Right ventricle myocardium inferior (tissue), 1 donor: ENCODE measurements at places on chromosomes 2 and 18.

DNA sequence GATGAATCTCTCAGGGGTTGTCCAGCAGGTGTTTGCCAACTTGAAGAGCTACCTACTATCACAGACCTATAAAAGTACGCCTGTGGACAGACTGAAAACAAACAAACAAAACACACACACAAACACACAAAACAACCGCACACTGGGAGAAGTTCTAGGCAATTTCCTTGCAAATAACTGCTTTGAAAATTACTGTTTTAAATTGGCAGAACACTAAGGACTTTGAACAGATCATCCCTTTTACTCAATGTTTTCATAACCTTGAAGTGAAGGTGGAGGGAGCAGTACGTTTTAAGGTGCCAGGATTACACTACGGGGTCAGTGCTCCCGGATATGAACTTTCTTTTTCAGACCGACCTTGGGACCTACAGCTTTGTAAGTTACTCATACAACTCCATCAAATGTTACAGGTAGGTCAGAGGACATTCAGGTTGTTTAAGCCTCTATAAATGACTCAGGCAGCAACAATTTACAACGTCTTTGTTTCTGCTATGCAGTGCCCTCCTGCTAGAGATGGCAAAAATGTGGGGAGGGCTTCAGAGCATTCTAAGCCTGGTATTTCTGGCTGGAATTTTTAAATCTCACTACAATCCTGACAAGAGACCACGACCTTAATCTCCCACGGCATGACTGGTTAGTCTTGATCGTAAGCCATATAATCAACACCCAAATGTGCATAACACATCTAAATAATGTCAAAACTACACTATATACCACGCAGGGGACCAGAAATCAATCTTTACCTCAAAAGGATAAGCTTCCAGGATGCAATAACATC is 1.4 kb upstream of the SLC20A1 start:
- no peak for DNase-seq

DNA sequence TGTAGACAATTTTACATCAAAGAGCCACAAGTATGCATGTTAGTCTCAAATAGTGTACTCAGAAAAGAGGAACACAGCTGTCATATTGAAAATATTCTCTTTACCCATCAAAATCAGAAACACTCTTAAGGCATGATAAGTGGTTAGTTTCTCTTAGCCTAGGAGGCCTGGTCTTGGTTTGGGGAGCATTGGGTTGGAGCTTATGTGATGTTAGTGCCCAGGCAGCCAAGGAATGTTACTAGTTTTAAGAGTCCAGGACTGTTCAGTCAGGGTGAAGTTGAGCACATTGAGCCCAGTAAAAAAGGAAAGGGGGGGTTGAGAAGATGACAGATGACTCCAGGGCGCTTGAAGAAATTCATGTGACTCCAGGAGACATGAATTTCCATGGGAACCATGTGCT is 340.6 kb downstream of the HRH4 start:
- no peak for DNase-seq

- DNase-seq: no peak
Observed at GRCh38 chr2:205767617-205768016, 85.3 kb downstream of the NRP2 start.

GRCh38 chr2:191036363-191036762 is 22.4 kb upstream of the STAT1 start:
- DNase-seq: no peak

- DNase-seq: no peak
Observed at GRCh38 chr2:101205521-101206479, 46.9 kb upstream of the CNOT11 start.

- no peak for DNase-seq
Observed at GRCh38 chr2:229475778-229476177, 204.7 kb upstream of the PID1 start.

GRCh38 chr2:26576565-26577441 is 64.4 kb downstream of the CIB4 start:
- no peak for DNase-seq

DNA sequence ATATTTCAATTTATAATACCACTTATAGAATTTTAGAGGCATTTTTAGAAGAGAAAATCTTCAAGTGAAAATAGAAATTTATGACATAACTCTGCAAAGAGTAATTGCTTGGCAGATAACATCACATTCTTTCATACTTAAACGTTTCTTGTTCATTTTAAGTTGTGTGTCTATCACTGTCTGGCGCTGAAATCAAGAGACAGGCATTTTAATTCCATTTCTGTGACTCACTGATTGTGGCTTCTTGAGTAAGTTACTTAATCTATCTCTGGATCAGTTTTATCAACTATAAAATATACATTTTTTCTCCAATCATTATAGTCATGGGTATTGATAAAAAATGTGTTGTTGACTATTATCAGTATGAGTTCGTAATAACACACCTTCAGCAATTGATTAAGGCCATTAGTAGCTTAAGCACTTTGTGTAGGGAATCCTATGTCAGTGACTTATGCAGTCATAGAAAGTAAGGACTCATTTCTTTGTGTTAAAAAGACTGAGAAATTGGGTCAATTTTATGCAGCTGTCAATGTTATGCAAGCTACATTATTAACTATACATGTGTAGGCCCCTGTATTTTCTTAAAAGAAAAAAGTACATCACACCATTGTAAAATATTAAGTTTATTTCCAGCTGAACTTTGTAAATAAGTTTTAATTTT is 497.3 kb downstream of the CCDC85A start:
- DNase-seq: no peak

- no peak for DNase-seq
Observed at GRCh38 chr18:56097621-56098020, 509.6 kb upstream of the TCF4 start.

GRCh38 chr2:239230318-239231052 is 170.3 kb downstream of the HDAC4 start:
- DNase-seq: no peak

DNA sequence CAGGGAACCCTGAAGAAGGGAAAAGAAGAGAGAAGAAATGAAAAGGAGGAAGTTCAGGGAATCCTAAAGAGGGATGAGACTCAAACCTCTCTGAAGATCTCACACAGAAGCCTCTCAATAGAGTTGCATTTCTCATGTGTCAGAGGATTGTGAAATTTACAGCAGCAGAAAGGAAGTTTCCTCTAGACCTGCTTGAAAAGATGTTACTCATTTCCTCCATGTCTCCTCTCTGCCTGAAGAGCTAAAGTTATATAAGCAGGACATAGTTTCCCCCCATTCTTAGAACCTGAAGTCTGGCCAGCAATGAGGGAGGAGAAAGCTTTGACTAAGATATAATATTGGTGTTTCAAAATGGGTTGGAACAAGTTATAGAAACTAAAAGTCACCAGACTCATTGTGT is 1155.6 kb downstream of the LRP1B start:
- DNase-seq: no peak

GRCh38 chr2:30931841-30932407 is 124.7 kb upstream of the CAPN13 start:
- DNase-seq: no peak

DNA sequence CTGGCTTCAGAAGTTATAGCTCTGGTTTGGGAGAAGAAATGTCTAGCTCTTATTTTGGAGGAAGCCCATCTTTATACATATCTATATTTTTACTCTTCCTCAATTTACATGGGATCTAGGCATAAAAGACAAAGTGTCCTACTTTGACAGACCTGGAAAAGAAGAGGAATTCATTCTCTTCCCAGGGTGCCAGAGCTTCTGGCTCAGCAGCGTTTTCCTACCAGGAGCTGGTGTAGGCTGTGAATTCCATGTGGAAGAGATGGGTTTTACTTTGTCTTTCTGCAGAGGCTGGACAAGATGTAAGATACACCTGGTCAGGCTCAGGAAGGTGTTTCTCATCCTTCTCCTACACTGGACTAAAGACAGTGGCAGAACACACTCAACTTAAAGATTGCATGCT is 50.2 kb upstream of the LYPD6B start:
- DNase-seq: no peak

DNA sequence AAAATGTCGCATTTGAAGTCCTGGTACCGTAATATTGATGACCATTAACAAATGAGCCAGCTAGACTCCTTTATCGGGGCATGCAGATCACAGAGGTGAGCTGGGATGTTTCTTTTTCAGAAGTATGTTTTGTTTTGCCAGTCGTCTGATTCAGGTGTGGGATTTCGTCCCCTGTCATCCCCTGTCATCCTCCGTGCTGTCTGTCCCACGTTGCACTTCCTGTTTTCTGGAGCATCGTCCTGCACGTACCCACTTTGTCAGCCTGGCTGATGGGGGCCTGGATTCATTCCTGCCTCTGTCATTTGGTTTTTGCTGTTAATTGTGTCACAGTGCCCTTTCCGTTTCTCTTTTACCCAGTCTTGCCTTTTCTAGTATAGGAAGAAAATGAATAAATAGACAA is 72.8 kb downstream of the ASAP2 start:
- DNase-seq: no peak

DNA sequence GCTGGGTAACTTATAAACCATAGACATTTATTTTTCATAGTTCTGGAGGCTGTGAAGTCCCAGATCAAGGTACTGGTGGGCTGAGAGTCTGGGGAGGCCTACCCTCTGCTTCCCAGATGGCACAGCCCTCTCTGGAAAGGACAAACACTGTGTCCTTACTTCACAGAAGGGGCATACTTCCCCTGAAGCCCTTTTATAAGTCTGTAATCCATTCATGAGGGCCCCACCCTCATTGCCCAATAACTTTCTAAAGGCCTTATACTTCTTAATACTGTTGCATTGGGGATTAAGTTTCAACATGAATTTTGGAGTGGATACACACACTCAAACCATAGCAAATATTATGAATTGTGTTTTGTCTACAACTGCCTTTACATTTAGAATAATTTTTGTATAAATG is 36.0 kb downstream of the ATIC start:
- no peak for DNase-seq

DNA sequence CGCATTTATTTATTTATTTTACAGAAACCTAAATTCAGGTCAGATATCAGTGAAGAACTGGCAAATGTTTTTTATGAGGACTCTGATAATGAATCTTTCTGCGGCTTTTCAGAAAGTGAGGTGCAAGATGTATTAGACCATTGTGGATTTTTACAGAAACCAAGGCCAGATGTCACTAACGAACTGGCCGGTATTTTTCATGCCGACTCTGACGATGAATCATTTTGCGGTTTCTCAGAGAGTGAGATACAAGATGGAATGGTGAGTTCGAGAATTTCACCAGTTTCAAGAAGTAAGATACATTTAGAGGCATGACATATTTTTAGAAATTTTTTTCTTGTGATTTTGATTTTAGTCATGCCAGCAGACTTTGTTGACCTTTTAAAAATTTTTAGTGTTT is 4.6 kb downstream of the CDCA7 start:
- DNase-seq: no peak

DNA sequence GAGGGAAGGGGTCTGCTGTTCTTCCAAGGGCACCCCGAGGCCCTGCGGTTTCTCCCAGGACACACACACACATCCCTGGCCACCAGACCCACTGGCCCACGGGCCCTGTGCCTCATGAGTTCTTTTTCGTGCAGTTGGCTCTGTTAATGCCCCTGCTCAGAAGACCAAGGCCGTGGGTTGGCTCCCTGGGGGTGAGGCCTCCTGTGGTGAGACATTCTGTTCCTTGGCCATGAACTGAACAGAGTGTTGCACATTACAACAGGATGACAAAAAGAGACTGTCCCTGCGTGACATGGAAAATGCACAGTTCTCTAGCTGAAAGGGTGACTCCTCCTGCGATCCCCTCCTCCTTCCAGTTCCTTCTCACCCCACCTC is 30.7 kb downstream of the SH2D6 start:
- no peak for DNase-seq

DNA sequence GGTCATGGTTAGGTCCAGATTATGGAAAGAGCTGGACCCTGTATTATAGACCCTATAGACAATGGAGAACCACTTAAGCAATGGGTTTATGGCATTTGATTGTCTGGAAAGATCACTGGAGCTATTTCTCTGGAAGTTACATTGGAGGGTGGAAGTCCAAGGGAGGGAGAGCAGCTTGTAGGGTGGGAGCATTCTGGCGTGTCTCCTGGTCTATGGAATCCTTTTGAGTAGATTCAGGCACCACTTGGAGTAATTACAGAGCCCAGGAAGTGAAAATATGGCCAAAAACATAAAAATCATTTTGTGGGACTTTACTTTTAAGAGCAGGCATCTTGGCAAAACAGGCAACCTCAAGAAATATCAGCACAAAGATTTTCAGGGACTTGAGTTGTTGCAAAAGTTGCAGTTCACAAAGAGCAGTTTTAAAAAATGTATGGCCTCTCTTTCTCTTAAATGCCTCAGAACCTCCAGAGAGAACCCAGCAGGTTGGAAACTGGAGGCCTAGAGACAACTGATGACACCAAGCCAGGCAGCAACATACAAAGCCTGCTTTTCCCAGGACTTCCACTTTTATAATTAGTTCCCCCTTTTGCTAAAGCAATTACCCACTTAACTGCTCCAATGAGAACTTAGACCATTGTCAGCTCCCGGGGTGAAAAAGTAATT is 331.0 kb downstream of the MYCN start:
- no peak for DNase-seq

GRCh38 chr18:45540125-45540524 is 75.2 kb upstream of the SLC14A2 start:
- no peak for DNase-seq

DNA sequence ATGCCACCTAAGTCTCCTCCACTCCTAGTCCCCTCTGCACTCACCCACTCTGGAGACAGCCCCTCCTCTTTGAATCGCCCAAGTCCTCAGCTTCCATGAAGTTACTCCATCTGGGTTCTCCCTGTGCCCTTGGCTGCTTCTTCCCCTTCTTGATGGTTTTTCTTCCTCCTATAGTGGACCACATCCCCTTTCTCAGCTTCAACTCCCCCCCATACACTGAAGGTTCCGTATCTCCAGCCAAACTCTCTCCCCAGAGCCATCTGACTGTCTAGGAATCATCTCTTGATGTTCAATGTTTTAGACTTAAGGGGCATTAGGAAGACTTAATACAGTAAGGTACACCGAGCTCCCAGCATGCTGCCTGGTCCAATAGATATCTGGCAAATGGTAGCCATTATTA is 39.6 kb downstream of the EMX1 start:
- peak; percentile 3 for DNase-seq

DNA sequence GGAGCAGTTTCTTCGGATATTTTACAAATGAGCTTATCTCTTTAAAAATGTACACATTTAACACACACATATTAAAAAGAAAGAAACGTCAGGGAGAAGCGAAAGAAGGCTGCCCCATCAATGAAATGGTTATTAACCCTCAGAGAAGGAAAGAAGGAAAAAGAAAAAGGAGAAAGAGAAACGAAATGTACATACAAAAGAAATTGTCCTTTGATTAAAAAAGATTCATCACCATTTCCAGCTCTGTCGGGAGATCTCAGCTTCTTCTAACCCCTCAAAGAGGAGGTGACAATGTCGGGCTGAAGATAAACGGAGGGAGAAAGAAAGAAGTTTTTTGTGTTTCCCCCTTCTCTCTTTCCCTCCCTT is 1.5 kb downstream of the IKZF2 start:
- DNase-seq: no peak

GRCh38 chr2:60070196-60070595 is 483.3 kb downstream of the BCL11A start:
- no peak for DNase-seq
